ENCODE measurements at places on chromosomes 7 and 10. TPM values are rescaled to one million over a fixed set of nuclear protein-coding genes. Genes with fewer than 3 reads are reported as not detected.

Gene NUTM2A
- total RNA-seq, result 0.33 TPM

Gene GSAP
- 3.2 TPM for total RNA-seq

Gene CFAP46
- total RNA-seq, result 0.09 TPM

Gene ACBD7
- total RNA-seq, result 0.99 TPM

Gene CALML3
- total RNA-seq, result not detected

Gene MYL10
- not detected for total RNA-seq

Gene SPDYE11
- total RNA-seq, result 0.08 TPM

Gene CYP2E1
- total RNA-seq, result 0.82 TPM

Gene MINDY4
- 13.2 TPM for total RNA-seq

Gene ZNF488
- total RNA-seq, result 0.18 TPM

Gene PYROXD2
- 10.2 TPM for total RNA-seq

Gene SFTPA2
- total RNA-seq, result not detected

Gene WDR86
- 17.7 TPM for total RNA-seq

Gene CLRN3
- not detected for total RNA-seq

Gene SEMA3E
- total RNA-seq, result 0.98 TPM

Gene DGKB
- 0.36 TPM for total RNA-seq

Gene VGF
- not detected for total RNA-seq

Gene PAX4
- not detected for total RNA-seq

Gene VPS41
- total RNA-seq, result 308 TPM

Gene HOXA13
- total RNA-seq, result not detected

Gene SOSTDC1
- not detected for total RNA-seq

Gene LIPJ
- total RNA-seq, result 0.09 TPM

Gene CXCL12
- 54.1 TPM for total RNA-seq

Gene GOLGA7B
- total RNA-seq, result not detected

Gene FAM25A
- not detected for total RNA-seq

Gene AKR1B15
- not detected for total RNA-seq

Gene TWIST1
- total RNA-seq, result 33.2 TPM

Gene SUN3
- not detected for total RNA-seq

Gene SH2D4B
- total RNA-seq, result not detected

Gene SLC39A12
- not detected for total RNA-seq

Gene ADARB2
- not detected for total RNA-seq

Gene NAT16
- not detected for total RNA-seq

Gene VTI1A
- total RNA-seq, result 44.5 TPM

Gene PLCE1
- total RNA-seq, result 4.2 TPM

Gene DNAJC12
- 1.1 TPM for total RNA-seq

Data from fibroblast of the aortic adventitia (primary cell).